Cardiac muscle cell (in vitro differentiated cells and primary cell): ENCODE measurements at places on chromosomes 4 and X.

- no peak for DNase-seq
Observed at GRCh38 chr4:58749206-58749605, 1639.0 kb upstream of the IGFBP7 start.

GRCh38 chrX:136195247-136195646 is 47.9 kb downstream of the FHL1 start:
- no peak for DNase-seq

- DNase-seq = no peak
Observed at GRCh38 chr4:87521757-87522374, 7.3 kb downstream of the SPARCL1 start.

DNA sequence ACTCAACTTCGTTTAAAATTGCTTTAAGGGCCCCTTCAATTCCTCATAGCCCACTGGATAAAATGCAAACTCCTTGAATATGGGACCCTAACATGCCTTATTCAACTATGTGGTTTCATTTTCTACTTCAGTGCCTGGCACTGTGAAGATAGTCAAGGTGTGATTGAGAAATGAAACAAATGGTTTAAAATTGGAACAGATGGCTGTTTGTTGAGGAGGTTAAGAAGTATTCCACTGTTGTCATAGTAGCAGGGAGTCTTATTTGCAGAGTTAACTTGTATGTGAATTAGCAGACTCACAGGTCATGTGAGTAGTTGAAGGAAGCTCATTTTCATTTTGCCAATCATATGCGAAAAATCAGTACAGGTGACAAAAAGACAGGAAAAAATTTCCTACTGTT is 593.3 kb downstream of the KCTD8 start:
- no peak for DNase-seq

DNA sequence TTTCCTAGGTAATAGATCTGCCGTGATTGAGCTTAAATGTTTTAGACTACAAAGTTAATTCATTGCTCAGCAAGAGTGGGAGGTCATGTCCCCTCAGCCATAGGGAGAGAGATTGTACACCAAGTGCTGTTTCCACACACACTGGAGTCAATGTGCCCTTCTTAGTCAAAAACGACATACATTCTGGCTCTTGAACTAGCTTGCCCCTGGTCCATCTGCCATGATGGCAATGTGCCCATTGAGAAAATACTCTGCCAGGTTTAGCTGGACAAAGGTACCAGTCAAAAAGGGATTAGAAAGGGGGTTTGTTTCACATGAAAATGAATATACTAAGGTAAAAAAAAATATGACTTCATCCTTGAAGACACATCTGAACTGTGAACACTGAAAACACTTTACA is 377.1 kb upstream of the ADGRL3 start:
- no peak for DNase-seq

- peak; percentile 8 for DNase-seq
Observed at GRCh38 chr4:22634541-22635181, 58.1 kb upstream of the GBA3 start.

DNA sequence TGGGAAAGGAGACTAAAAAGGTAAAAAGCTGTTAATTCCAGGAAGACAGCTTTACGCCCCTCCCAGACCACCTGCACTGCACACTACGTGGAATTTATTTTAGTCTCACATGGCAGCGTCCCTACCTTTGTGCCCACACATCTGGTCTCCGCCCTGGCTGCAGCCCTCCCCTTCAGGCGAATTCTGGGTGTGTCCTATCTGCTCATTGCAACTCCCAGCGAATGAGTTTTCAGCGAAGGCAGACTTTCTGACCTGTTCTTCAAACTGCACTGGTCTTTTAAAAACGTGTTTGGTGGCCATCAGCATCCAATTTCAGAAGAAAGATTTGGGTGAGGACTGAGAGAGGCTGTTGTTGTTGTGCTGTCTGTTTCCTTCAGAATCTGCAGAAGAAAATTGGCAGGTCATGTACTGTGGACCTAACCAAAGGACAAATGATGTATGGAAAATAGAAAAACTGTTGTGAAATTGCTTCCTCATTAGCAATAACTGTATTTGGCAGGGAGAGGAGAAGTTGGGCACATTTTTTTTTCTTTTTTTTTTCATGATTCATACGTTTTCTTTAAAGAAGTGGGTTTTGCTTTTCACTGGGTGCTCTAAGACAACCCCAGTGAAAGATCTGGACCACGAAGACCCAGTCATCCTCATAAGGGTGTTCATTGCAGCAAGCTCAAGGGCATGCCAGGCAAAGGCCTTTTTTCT is 4.2 kb downstream of the TLR8 start:
- DNase-seq = no peak

DNA sequence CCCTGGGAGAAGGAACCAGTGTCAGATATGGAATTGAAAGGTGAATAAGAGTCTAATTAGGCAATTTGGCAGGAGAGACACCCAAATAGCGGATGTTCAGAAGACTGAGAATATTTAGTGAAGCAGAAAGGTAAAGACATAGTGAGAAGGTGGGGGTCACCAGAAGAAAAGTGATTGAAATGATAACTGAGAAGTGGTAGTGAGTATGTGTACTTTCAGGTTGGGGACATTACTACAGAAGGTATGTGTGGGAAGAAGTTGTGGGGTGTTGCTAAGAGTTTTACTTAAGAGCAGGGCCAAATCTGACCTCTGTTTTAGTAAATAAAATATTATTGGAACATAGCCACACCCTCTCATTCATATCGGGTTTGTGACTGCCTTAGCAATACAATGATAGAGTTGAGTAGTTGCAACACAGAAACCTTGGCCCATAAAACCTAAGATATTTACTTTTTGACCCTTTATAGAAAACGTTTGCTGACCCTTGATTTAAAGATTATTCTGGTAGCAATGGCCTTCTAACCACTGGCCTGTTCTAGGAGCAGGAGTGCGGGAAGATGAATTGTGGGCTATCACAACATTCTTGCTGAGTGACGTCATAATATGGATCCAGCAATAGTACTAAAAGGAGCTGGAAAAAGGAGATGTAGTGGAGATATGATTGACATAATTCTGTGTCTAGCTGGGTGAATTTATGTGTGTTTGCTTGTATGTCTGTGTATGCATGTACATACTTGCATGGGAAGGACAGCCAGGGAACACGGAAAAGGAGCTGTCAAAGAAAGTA is 115.3 kb downstream of the HS3ST1 start:
- no peak for DNase-seq
